ENCODE measurements at places on chromosomes 11 and 22.

GRCh38 chr11:126597041-126597440 is 241.6 kb downstream of the ST3GAL4 start:
- DNase-seq, result no peak

DNA sequence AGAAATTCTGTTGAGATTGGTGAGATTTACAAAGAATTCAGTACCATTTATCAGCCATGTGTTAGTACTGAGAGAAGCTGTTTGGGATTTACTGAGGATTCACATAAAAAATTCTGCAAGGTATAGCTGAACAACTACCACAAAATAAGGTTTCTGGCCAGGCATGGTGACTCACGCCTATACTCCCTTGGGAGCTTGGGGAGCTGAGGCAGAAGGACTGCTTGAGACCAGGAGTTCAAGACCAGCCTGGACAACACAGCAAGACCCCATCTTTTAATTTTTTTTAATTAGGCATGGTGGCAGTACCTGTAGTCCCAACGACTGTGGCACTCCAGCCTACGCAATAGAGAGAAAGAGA is 86.7 kb downstream of the SIK3 start:
- no peak for DNase-seq

DNA sequence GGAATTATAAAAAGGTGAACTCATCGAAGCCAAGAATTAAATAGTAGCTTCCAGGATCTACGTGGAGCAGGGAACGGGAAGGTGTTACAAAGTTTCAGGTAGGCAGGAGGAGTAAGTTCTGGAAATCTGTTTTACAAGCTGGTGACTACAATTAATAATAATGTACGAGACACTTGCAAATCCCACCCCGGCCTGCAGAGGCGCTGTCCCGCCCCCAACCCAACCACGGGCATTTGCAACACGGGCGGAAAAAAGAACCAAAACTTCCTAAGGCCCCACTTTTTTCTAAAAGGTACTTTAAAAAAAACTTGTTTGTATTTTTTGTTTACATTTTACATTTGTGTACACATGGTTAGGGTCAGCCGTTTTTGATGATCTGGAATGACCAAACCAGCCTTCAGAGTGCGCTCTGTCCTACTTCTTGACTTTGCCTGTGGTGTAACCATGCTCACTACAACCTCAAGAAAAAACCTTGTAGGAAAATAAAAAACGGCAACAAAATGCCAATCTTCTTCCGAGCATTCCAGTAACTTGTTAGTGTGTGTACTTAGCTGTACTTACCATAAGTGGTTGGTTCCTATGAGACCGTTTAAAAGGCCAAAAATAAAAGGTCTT is 449.6 kb upstream of the B3GAT1 start:
- no peak for DNase-seq

DNA sequence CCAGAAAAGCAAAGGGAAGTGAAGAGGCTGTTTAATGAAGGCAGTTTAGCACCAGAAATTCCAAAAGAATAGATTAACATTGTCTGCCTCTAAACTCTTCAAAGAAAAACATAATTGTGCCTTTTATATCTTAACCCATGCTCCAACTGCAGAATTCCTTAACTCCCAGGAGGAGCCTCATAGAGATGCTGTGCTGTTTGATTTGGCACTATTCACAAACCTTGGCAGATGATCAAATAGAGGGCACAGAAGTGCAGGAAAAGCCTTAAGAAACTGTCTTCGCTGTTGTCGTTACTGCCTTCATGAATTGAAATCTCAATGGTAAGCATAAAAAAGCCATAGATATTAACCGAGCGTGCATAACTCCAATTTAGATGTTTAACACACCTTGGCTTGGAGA is 124.1 kb upstream of the MPPED2 start:
- DNase-seq, result no peak

DNA sequence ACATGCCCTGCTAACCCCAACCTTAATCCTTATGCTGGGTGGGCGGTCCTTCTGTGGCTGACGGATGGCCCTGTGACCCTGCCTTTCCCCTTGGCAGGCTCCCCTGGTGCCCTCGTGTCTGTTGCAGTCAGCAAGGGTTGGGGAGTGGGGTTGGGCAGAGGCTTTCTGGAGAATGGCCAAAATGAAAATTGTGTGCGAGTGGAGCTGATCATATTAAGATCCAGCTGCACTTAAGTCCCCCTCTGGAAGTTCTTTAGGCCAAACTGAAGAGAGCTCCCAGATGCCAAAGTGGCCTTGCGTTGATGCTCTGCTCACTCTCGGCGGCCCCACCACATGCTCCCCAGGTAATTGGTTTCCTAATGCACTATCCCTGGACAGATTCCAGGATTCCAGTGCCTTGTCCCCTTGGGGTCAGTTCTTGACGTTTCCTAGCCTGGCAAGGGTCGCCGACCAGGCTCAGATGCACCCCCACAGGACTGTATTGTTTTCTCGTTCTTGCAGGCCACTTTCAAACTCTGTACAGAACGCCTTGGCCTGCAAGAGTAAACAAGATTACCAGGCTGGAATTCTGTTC is 16.4 kb upstream of the C11orf96 start:
- DNase-seq, result no peak

Data from 8988T (cell line).